ENCODE measurements at places on chromosomes 7 and 10.

GRCh38 chr10:125407000-125407502 lies 246.7 kb upstream of the CTBP2 start:
- peak; percentile 4 for DNase-seq

GRCh38 chr7:148939128-148939755 lies 55.2 kb upstream of the EZH2 start:
- DNase-seq, result no peak

DNA sequence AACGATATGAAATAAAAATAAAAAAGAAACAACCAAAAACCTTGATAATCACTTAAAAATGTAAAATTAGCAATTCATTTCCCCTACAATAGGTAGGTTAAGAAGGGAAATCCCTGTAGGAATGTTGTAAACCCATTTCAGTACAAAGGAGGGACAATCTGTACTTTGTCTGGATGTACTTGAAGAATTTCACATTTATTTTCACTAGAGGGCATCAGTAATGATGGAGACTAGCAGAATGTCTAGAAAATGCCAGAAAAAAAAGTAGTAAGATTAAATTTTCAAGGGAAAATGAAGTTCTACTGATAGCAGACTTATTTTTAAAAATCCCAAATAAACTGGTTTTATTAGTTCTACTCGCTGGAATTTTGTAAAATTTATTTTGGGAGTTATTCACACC lies 209.0 kb upstream of the FZD1 start:
- DNase-seq, result no peak

DNA sequence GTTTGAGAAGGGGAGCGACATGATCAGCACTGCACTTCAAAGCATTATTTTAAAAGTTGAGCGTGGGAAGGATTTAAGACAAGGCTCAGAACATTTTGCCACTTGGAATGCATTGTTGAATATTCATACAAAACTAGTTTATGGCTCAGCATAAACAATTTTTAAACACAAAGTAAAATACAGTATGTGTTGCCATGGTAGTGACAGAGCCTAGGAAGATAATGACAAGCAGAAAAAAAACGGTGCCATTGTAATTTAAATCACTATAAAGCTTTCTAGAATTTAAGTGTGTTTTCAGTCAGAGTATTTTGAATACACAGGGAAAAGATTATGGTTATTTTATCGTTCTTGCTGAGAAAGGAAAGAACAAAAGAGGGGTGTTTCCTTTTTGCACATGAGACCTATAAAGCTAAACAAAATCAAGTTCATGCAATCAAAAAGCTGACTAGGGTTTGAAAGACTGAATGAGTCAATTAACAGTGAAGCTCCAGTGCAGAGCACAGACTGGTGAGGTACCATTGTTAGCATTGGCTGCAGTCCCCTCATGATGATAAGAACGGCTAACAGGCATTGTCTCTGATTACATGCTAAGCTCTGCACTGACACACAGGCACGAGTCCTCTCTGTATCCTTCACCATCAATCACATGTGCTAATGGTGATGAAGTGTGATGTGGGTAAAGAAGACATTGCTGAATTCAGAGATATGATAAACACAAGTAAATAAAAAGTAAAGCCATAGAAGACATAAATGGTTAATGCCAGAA lies 181.9 kb upstream of the VSTM2A start:
- no peak for DNase-seq

DNA sequence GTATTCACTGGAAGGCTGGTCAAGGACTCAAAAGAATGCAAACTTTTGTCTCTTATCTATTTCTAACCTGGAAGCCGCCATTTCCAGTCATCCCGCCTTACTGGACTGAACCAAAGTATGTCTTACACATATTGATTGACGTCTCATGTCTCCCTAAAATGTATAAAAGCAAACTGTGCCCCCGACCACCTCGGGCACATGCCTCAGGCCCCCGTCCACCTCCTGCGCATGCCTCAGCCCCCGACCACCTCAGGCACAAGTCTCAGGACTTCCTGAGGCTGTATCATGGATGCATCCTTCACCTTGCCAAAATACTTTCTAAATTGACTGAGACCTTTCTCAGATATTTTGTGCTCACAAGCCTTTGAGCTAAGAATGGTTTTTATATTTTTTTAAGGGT lies 148.6 kb downstream of the PTPRN2 start:
- no peak for DNase-seq

GRCh38 chr7:68362745-68363518 lies 1235.3 kb upstream of the AUTS2 start:
- DNase-seq, result no peak

Data from GM04503 (cell line).